ENCODE measurements at places on chromosomes 1 and 21.
A peak's percentile ranks its signal among the peaks of the same experiment; 100 is the strongest.

DNA sequence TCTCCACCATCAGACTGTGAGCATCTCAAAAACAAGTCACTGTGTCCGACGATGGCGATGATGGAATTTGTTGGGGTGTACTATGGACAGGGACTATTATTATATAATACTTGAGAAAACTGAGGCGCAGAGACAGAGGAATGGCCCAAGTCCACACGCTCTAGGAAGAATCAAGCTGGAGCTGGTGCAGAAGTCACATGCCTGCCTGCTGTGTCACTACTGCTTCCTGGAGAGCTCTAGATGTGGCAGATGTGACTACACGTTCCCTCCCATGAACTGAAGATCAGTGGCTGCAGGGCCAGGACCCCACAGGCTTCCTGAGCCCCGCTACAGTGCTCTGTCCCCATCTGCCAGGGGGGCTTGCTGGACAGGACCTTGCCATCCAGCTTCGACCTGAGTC is 56.9 kb downstream of the TRABD2B start:
- DNase-seq, result no peak

GRCh38 chr1:231493421-231494185 is 34.9 kb upstream of the TSNAX start:
- DNase-seq, result no peak

- no peak for DNase-seq
Measured at GRCh38 chr1:218656301-218657037, 311.3 kb downstream of the TGFB2 start.

DNA sequence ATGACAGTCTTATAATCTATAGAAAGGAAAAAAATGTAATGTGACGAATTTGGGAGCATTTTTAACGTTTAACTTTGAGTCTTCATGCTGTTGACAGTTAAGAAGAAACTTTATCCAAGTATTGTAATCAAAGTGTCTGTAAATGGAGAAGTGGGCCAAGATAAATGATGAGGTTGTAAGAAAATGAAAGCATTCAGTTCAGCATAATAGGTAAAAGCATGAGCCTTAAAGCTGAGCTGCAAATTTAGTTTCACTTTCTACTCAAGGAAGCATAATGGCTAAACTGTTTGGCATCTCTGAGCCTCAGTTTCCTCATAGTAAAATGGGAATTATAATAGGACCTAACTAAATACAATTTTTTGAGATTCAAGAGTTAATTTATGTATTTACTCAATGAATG is 1554.8 kb downstream of the KCNT2 start:
- no peak for DNase-seq

- DNase-seq, result peak; percentile 20
Measured at GRCh38 chr1:37513795-37514349, 694 bp downstream of the MEAF6 start.

GRCh38 chr1:6267686-6268322 is 6.9 kb upstream of the GPR153 start:
- no peak for DNase-seq

DNA sequence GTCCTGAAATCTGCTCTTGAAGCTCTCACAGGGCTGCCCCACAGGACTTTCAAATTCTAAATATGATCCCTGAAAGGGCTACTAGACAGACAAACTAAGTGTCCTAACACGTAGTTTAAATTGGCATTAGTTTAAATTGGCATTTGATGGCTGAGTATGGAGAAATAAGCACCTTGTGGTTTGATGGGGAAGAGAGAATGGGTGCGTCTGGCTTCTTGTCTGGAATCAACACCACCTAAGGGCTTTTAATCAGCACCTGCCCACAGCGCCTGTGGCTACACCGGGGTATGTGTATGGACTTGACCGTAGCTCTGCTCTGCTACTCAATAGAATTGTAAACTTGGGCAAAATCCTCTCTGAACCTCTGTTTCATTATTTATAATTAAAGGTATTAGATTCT is 5.7 kb upstream of the LAMB3 start:
- DNase-seq, result no peak

- DNase-seq, result no peak
Measured at GRCh38 chr1:213474054-213474453, 423.0 kb downstream of the RPS6KC1 start.

GRCh38 chr1:168811176-168811575 is 82.2 kb upstream of the DPT start:
- no peak for DNase-seq

GRCh38 chr1:34590211-34590623 is 164.6 kb upstream of the GJB5 start:
- DNase-seq, result no peak

DNA sequence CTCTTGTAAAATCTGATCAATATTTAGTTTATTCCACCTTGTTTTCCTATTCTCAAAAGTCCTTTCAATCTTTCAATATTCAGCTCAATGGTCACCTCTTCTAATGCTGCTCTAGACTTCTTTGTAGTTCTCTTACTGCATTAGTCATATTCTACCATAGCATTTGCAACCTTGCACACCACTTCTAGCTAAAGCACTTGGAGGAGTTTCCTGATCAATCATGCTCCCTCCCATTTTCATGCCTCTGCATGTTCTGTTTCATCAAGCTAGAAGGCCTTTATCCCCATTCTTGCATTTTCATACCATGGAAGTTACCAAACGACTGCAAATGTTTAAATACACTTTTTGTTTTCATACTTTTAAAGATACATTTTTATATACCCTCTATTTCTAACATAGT is 72.1 kb downstream of the SLC5A9 start:
- no peak for DNase-seq

- no peak for DNase-seq
Measured at GRCh38 chr1:151581921-151582320, 29.9 kb upstream of the SNX27 start.

GRCh38 chr1:22540337-22540736 is 23.0 kb upstream of the EPHA8 start:
- no peak for DNase-seq

- DNase-seq, result no peak
Measured at GRCh38 chr21:36841866-36842265, 124.6 kb downstream of the HLCS start.

- no peak for DNase-seq
Measured at GRCh38 chr1:25698252-25698651, 81.7 kb downstream of the MAN1C1 start.

- DNase-seq, result no peak
Measured at GRCh38 chr1:7587108-7587772, 183.9 kb upstream of the VAMP3 start.

- DNase-seq, result no peak
Measured at GRCh38 chr21:43190951-43191350, 22.1 kb downstream of the CRYAA start.

GRCh38 chr1:10529091-10529490 is 54.3 kb downstream of the PEX14 start:
- DNase-seq, result no peak

DNA sequence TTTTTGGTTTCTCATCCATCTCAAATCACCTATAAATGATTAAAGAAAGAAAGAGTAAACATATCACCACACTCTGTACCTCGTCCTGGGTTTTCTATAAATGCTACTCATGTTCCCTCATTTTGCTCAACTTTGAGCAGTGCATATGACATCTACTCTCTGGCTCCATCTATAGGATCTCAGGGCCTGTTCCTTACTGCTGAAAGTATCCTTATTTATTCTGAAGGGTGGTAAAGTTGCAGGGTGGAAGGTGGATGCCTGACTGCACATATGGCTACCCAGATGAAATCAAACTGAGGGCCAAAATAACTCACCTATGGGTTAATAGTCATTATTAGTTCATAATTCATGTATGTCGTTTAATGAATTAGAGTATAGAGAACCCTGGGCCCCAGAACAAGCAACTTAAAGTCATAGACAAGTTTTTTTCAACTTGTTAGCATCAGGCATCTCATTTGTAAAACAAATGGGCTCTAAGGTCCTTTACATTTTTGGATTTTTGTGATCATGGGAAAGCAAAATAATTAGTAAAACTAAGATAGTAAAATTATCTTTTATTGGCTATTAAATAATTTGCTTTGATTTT is 46.5 kb downstream of the NCF2 start:
- DNase-seq, result no peak

DNA sequence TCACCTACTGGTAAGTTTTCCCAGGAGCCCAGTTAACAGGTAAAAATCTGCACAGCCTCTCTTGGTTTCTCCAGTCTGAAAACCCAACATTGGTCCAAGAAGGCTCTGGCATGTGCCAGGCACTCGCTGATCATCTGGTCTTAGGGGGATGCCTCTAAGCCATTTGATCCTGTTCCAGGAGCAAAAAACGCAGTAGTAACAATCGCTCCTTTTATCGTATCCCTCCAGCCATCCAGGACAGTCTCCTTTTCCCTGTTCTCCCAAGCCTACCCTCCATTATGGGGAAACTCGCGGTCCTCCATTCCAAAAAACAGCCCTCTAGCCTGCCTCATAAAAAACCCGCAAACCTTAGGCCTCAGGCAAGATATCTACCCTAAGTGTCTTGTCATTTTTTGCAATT is 56.2 kb downstream of the ODF2L start:
- DNase-seq, result no peak

GRCh38 chr21:43189936-43190335 is 21.1 kb downstream of the CRYAA start:
- DNase-seq, result peak; percentile 2

GRCh38 chr1:44305962-44306422 is 49.1 kb downstream of the ERI3 start:
- no peak for DNase-seq

DNA sequence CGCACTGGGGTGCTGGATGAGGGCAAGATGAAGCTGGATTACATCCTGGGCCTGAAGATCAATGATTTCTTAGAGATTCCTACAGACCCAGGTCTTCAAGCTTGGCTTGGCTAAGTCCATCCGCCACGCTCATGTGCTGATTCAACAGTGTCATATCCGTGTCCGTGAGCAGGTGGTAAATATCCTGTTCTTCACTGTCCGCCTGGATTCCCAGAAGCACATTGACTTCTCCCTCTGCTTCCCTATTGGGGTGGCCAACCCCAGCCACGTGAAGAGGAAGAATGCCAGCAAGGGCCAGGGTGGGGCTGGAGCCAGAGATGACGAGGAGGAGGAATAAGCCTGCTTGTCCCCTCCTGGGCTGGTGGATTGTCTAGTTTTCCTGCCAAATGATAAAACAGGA is 2.2 kb upstream of the CBR3 start:
- no peak for DNase-seq

- DNase-seq, result peak; percentile 53
Measured at GRCh38 chr1:17419626-17420328, 19.7 kb downstream of the RCC2 start.

DNA sequence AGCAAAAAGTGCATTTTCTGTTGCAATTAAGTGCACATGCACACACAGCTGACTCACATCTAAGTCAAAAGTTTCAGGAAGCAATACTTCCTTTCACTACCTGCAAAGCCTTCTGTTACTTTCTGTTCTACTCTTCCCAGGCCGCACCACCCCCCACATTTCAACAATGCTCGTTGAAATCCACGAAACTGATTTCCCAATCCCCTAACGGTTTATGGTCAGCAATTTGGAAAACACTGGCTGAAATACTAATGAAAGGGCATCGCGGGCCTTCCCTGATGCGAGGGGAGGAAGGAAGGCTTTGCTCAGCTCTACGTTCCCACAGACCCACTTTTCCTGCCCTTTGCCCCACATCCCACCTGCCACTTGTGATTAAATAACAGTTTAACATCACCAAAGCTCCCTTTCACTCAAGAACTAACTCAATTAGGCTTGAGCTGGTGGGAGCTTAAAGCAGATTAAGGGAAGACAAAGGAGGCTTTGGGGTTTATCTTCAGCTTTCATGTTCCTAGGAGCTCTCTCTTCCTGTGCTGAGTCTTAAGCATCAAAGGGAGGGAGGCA is 243.2 kb upstream of the RAB4A start:
- DNase-seq, result no peak

DNA sequence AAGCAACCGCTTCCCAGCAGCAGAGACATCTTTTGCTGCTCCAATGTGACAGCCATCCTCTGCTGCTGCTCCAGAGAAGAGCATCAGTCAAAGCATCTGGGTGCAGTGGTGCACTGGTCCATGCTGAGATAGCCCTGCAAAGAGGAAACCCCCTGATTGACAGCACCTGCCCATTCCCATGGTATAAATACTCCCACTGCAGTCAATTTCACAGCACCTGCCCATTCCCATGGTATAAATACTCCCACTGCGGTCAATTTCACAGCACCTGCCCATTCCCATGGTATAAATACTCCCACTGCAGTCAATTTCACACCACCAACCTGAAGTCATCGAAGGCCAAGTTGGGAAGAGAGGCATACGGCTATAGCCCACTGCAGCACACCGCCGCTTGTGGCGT is 25.5 kb downstream of the FBXO2 start:
- no peak for DNase-seq

GRCh38 chr1:30008998-30009657 is 714.3 kb downstream of the MATN1 start:
- DNase-seq, result no peak

GRCh38 chr1:154578058-154578418 is 10.5 kb downstream of the CHRNB2 start:
- no peak for DNase-seq

DNA sequence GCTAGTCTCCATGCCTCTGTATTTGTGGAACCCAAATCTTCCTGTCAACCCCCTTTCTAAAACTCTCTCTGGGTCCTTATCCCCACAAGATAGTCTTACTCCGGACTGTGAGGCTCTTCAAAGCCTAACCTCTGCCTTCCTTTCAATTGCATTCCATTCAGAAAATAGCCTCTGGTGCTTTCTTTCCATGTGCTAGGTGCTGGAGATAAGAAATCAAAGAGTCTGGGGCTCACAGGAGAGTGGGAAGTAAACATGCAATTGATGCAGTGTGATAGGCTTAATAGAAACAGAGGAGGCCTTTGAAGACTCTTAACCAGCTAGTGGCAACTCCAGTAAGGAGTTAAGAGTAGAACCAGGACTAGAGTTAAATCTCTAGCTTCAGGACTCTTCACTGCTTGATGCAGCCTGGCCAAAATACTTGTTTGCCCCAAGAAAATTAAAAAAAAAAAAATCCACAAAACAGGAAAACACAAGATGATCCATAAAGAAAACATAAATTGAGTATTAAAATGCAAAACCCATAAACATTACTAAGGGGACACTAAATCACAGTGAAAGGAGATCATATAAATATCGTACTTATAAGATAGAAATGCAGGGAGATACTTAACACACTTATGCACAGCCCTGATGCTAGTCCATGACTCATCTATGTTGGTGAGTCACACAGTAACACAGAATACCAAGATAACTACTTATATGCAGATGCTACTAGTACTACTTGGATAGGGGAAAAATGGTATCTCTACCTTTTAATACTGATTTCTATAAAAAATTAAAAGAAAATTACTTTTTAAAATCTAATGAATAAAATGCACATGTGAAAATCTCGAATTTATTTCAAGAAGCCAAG is 341.5 kb downstream of the KCNH1 start:
- DNase-seq, result no peak

- no peak for DNase-seq
Measured at GRCh38 chr1:84037758-84038611, 39.1 kb upstream of the TTLL7 start.

- no peak for DNase-seq
Measured at GRCh38 chr1:197129698-197130097, 16.8 kb downstream of the ASPM start.

- DNase-seq, result no peak
Measured at GRCh38 chr1:220884981-220885918, 6.0 kb downstream of the HLX start.

GRCh38 chr1:60958001-60958400 is 124.4 kb upstream of the NFIA start:
- DNase-seq, result no peak

GRCh38 chr1:223331301-223331700 is 32.7 kb downstream of the SUSD4 start:
- no peak for DNase-seq

GRCh38 chr21:32977216-32977615 is 48.5 kb upstream of the OLIG2 start:
- DNase-seq, result no peak
